Bladder microvascular endothelial cell (primary cell): ENCODE measurements at places on chromosomes 3 and 15. TPM values are rescaled to one million over a fixed set of nuclear protein-coding genes. Genes with fewer than 3 reads are reported as not detected.

GP9 gene
- total RNA-seq, result not detected in 2 replicates

COL8A1 gene
- total RNA-seq, result 86.8 and 462 TPM in 2 replicates

C2CD4A gene
- under 0.01 and 1.3 TPM in 2 replicates for total RNA-seq

UBA3 gene
- total RNA-seq, result 46.8 and 72.8 TPM in 2 replicates

SEMA3B gene
- 0.49 and 1.1 TPM in 2 replicates for total RNA-seq

WDR93 gene
- under 0.01 TPM in 1 of 2 replicates, not detected in the other for total RNA-seq

ITIH1 gene
- 0.16 TPM in 1 of 2 replicates, not detected in the other for total RNA-seq

PODXL2 gene
- total RNA-seq, result 1.1 and 5.3 TPM in 2 replicates

RTP1 gene
- total RNA-seq, result not detected in 2 replicates

DZIP3 gene
- total RNA-seq, result 3.2 and 6.3 TPM in 2 replicates

MESP2 gene
- total RNA-seq, result not detected in 2 replicates

SHQ1 gene
- total RNA-seq, result 12.6 and 16.0 TPM in 2 replicates

C3orf22 gene
- total RNA-seq, result not detected in 2 replicates

CNTN3 gene
- total RNA-seq, result 0.44 TPM in 1 of 2 replicates, not detected in the other

HYAL1 gene
- 7.2 and 7.6 TPM in 2 replicates for total RNA-seq
